Right ventricle myocardium superior (tissue), 1 donor: ENCODE measurements at places on chromosomes 11 and 22.

DNA sequence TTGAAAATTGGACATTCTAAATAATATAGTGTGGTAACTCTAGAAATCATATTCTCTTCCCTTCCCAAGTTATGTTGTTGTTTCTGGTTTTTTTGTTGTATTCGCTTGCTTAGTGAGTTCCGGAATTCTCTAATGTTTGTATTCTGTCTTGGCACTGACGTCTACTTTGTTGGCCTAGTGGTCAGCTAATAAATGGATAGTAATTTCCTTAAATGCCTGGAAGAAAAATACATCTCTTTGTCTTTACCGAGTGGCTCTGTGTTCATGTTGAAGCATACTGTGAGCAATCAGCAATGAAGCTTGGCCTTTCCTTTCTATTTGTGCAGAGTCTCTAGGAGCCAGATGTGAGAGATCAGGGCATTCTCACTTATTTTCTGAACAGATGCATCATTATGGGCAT lies 1225.7 kb downstream of the JRKL start:
- no peak for DNase-seq

DNA sequence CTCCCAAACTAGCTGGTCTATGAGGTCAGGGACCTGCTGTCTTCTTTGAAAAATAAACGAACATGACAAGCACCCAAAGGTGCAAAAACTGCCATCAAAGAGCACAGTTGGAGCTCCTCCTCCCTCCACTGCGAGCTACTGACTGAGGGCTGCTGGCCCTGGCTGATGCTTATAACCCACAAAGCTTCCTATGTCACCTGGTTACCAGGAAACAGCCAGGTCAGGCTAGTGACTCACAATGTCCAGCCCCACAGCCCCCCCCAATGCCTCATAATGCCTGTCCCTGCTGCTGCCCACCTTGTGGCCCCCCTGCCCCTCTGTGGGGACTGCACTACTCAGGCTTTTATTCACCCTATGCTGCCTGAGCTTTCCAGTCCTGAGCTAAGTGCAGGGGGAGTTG lies at the start of gene DRICH1:
Gene DRICH1, minus strand, starts transcription at position 144 of the 400 bp plus-strand sequence. CDS start 298 bp downstream, outside the sequence.
- no peak for DNase-seq

DNA sequence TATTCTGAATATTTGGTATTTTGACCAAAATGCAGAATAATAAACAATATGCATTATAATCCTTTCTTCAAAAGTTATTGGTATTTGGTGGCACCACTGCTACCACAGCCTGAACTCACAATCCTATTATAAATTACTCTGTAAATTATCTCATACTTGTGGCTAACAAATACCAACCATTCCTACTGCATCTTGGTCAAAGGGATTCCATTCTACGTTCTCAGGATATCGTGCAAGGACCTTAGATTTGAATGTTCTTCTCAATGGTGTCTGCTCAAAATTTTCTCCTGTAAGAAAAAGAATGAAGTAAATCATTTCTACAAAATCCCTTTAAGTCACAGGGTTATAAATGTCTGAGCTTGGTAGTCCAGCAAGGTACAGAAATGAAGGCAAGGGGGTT lies 58.7 kb downstream of the DENND5A start:
- no peak for DNase-seq

DNA sequence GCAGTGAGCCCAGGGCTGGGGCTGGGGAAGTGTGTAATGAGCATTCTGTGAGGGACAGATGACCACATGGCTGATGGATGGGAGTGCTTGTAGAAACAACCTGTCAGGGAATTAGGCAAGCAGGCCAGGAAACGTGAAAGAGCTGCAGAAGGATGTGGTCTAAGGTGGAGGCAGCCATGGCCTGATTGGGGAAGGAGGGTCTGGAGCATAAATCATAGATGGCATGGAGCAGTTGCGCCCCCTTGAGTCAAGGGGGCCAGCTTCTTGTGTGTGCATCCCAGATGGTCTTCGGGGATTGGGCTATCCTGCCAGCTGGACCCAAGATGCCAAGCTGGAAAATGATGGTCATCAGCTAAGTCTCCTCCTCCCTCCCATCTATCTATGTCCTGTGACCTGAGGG lies 119.4 kb upstream of the CLPB start:
- DNase-seq: no peak

- DNase-seq: peak; percentile 87
Observed at GRCh38 chr11:2914455-2915195, 14.6 kb downstream of the PHLDA2 start.
